ENCODE measurements at places on chromosomes 3 and 15.
A peak's percentile ranks its signal among the peaks of the same experiment; 100 is the strongest.

GRCh38 chr3:68287101-68287500 is 632.7 kb upstream of the SUCLG2 start:
- DNase-seq: no peak

DNA sequence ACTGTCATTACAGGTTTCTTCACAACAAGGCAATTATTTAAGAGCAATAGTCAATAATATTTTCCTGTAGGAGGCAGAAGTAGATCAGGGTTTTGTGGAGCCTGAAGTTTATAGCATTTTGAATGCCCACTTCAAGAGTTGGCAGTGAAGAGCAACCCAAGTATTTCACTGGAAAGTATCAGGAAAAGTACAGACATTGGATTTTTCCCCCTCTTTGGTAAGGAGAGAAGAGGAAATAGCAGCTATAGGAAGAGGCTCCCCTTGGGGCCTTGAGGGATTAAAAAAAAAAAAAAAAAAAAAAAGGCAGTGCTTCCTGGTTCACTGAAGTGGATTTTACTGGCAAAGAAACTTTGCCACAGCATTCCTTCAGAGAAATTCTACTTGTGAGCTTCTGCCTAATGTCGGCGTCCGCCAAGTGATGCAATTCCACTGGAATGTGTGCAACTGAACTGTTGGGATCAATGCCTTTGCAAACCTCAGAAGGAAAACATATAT is 5.7 kb upstream of the CNTN6 start:
- no peak for DNase-seq

- no peak for DNase-seq
Observed at GRCh38 chr3:131491775-131492174, 11.0 kb downstream of the MRPL3 start.

DNA sequence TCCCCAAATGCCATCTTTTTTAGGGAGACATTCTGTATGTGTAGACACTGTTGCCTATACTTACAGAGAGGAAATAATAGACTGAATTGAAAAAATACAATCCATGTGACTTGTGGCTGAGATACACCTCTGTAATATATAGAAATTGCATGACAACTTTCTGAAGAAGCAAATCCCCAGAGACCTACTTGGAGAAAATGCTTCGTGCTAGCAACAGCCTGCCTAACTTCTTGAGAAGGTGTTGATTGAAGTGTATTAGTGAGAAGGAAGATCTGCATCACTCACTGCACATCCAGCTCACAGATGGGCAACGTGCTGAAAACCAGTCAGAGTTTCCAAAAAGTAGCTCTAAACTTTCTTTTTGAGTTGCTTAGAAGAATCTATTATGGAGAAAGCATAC is 404.1 kb downstream of the EPHB1 start:
- no peak for DNase-seq

DNA sequence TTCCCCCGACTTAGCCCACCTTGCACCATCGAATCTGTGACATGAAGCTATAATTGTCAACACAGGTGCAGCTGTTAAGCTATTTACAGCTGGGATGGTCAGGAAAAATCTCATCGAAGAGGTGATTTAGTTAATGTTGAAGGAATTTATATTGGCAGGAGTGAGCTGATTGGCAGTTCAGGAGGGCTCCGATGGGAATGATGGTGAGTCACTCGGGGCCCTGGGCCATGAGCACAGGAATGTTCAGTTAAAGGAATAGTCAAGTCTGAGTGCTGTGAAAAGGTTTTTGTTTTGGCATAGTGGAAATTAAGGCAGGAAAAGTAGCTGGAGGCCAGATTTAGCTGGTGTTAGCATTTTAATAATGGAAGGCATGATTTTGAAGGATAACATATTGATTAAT is 95.7 kb downstream of the OXSM start:
- DNase-seq: no peak

- DNase-seq: no peak
Observed at GRCh38 chr3:6860954-6861624, at the start of gene GRM7. Gene GRM7, plus strand, starts transcription at chr3:6861115.

DNA sequence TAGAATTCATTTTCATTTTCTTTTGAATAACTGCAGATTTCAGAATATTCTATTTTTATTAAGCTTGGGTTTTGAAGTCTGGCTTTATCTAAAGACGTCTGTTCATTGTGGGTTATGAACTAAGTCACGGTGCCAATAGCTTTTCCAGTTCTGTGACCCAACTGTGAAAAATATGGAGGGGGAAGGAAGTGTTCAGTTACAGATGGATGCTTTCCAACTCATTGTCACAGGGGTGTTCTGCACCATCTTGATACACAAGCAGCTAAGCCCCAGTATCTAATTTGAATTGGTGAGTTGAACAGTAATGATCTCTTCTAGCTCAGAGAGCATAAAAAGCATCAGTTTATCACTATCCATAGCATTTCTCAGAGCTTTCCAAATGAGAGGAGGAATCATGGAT is 710.6 kb downstream of the EDEM1 start:
- DNase-seq: no peak

DNA sequence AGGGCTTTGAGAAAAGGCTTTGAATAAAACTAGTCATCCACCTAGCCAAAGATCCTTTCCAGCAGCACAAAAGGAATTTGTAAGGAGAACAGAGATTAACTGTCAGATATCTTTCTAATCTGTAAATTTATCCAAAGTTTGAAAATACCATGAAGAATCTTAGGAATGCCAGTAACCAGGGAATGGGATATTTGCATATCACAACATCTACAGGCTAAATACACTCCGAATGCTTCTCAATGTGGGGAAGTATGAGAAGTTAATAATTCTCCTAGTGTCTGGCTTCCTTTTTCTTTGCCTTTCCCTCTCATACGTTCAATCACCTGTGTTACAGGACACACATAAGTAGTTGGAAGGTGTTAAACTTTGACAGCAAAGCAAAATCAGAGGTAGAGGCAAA is 7.8 kb downstream of the ANAPC13 start:
- no peak for DNase-seq

DNA sequence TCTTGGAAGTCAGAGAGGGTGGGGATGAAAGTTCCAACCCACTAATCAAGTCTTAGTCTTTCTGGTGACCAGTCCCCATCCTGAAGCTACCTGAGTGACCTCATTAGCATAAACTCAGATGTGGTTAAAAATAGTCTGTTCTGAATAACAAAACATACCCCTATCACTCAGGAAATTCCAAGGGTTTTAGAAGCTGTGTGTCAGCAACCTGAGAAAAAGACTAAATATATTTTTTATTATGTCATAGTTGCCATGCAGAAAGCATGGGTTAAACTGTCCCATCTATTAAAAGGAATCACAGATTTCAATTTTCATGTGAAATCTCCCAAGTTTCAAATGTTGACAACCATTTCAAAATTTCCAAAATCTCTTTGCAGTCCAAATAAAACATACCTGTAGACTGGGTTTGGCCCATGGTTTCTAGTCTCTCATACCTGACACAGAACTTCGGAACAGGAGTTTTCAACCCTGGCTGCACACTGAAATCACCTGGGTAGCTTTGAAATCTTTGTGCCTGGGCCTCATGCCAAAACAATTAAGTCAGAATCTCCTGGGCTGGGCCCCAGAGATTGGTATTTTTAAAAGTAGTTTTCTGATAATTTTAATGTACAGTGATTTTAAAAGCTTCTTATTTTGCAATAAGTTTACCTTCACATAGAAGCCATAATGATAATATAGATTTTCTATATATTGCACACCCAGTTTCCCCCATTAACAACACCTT is 476.3 kb downstream of the RBMS3 start:
- DNase-seq: no peak

- DNase-seq: no peak
Observed at GRCh38 chr3:52714335-52715302, 8.7 kb downstream of the SPCS1 start.

GRCh38 chr3:173945170-173945569 is 547.6 kb downstream of the NLGN1 start:
- no peak for DNase-seq

DNA sequence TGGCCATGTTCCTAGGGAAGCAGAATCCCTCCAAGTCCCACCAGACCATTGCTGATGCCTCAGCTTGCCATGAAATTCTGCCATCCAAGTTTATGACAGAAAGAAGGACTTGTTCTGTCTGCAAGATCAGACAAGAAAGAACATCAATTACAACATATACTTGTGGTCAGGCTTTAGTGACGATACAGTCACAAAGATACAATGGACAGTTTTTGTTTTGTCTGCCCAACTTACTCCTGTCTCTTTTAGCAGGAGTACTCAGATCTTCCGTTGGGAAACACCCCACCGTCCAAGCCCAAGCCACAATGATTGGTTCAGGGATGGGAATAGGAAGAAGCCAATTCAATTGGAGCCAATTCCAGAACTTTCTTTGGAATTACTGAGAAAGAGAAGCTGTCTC is 15.7 kb downstream of the KLHL6 start:
- no peak for DNase-seq

DNA sequence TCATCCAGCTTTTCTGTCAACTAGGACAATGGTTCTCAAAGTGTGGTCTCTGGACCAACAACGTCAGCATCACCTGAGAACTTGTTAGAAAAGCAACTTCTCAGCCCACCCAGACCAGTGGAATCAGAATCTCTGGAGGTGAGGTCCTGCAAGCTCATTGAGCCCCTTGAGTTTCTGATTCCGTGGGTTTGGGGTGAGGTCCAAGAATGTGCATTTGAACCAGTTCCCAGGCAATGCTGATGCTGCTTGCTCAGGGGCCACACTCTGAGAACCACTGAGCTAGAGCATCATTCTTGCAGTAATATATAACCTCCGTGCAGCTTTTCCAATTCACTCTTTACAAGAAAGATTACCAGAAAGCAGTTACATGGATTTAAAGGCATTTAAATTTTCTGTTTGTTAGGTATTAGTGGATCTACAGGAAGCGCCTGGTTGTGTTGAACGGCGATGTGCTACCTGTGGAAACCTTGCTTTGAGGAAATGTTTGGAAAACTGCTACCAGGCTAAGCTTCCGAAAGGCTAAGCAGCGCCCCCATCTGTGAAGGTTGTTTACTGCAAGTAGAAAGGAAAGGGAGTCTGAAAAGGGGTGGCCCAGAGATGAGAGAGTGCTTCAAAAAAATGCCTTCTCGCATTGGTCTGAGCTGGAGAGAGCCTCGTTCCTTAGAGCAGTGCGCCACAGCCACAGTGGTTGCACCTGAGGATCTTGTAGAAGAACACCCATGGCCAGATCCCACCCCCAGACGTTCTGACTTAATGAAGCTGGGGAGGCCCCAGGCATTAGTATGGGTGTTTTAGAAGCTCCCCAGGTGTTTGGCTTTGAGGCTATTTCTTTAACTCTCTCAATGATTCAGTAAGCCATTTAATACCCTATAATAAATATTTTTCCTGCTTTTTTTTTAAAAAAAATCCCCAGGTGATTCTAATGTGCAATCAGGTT is 50.0 kb downstream of the RLBP1 start:
- no peak for DNase-seq

- DNase-seq: no peak
Observed at GRCh38 chr3:61650276-61650675, 88.9 kb downstream of the PTPRG start.

- no peak for DNase-seq
Observed at GRCh38 chr15:33621141-33621540, 310.4 kb downstream of the RYR3 start.

DNA sequence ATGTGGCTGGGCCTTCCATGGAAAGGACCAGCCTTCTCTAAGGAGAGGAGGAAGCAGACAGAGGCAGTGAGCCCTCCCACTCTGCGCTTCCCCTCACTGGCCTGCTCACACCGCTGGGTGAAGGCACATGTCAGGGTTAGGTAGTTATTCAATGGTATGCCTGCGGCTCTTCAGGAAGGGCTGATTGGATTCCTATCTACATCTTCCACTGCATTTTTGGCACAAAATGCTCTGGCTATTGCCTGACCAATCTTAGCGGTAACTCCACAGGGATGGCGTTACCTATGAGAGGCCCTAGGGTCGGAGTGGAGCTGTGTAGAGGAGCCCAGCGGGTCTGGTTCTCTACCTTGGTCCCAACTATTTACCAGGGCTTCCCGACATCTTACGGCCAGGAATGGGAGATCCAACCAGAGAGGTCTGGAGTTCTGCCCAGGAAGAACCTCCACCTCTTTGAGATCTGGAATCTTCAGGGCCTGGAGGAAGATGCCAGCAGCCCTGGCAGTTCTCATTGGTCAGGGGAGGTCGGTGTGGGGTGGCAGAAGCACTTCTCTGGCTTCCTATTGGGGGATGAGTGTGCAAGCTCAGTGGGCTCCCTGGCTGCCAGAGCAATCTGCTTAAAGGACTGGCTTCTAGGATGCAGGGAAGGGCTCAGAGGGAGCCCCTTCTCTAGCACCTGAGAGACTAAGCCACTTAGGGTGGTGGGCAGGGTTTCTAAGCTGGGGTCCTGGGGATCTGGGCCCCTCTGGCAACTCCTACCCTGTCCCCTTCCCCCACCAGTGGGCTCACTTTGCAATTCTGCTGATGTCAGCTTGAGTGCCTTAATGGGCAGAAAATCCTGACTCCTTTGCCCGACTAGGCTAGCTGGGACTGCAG is 24.3 kb downstream of the SNX33 start:
- DNase-seq: no peak

DNA sequence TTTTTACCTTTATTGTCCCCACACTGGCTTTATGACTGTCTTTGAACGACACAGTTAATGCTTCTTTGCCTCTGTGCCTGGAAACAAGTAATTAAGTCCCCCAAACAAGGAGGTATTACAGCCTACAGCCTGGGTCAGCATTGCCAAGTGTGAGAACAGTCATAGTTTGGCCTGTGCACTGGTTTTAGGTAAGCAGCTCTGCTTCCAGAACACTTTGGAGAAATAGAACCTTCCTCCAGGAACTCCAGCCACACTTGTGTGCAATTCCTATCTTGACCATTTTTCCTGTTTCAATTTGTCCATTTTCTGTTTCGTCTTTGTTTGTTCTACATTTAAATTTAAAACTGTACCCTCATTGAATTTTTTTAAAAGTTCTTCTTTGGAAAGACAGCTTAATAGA is 568.2 kb downstream of the TUSC7 start:
- no peak for DNase-seq

GRCh38 chr3:114649331-114649730 is 355.5 kb downstream of the TIGIT start:
- no peak for DNase-seq

- peak; percentile 78 for DNase-seq
Observed at GRCh38 chr3:58585005-58585786, 8.0 kb upstream of the FAM107A start.

GRCh38 chr3:8365541-8365940 is 136.1 kb upstream of the LMCD1 start:
- no peak for DNase-seq

- no peak for DNase-seq
Observed at GRCh38 chr3:119642746-119643473, 17.5 kb downstream of the POPDC2 start.

GRCh38 chr15:58203537-58203936 is 65.4 kb downstream of the AQP9 start:
- DNase-seq: no peak

DNA sequence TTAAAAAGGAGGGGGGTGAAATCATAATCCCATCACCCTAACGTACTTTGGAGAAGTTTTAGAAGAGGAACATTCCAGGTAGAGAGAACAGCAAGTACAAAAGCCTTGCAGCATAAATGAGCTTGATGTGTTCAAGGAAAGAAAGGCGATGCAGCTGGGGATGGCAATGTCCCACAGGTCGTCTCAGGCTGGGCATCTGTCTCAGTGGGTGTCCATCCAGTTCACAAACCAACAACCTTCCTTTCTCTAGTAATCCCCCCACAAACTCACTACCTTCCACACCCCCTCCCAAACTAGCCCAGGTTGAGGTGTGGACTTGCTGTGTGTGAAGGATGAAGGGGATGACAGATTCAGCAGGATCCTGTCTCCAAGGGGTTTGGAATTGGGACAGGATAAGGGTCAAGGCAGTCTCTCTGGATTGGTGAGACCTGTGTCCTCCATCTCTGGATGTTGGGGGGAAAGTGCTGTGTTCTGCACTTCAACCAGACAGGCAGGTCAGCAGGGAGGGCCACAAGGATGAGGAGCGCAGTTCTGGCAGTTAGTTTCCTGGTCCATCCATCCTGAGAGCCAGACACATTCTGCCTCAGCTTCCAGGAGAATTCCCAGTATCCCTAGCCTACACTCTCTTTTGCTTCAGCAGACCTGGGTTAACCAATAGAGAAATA is 1.7 kb upstream of the ESYT3 start:
- no peak for DNase-seq

Measured in GM06990 (cell line).